Left cardiac atrium (tissue), 4 donors: ENCODE measurements at places on chromosomes 16 and 17.

- no peak for DNase-seq
Observed at GRCh38 chr16:73735018-73735417, 561.6 kb upstream of the PSMD7 start.

DNA sequence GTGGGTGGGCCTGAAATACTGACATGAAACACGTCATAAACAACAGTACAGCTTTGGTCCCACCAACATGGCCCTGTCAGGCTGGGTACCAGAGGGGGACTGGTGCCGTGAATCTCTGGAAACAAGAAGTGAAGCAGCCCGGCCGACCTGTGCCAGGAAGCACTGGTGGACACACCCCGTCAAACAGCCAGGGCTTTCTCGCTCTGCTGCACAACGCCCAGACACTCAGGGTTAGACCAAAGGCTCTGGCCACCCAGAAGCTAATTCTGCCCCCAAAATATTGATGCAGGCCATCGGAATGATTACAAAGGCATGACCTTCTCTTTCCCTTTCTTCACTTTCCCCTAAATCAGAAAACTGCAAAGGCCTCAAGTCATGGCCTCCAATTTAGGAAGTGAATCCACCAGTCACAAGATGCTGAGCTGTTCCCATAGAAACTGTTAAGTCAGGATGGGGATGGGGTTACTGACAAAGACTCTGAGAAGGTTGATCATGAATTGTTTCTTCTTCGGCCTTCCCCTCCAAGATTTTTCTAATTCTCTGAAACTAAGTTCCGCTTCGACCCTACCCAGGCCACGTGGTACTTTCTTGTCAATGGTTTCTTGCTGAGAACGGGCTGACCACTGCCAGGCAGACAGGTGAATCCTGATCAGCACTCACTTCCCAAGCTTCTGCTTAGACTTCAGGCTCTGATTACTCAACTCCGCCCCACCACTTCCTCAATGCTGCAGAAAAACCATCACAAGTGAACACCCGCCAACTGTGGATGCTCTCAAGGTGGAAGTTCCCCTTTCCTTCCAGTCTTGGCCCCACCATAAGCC is 6.7 kb downstream of the PITPNA start:
- peak; percentile 53 for DNase-seq

- DNase-seq, result no peak
Observed at GRCh38 chr16:68406458-68407152, 41.7 kb downstream of the SMPD3 start.

GRCh38 chr16:56451753-56452689 is 667 bp downstream of the OGFOD1 start:
- peak; percentile 47 for DNase-seq

- no peak for DNase-seq
Observed at GRCh38 chr17:16433514-16433913, 18.1 kb downstream of the TRPV2 start.

DNA sequence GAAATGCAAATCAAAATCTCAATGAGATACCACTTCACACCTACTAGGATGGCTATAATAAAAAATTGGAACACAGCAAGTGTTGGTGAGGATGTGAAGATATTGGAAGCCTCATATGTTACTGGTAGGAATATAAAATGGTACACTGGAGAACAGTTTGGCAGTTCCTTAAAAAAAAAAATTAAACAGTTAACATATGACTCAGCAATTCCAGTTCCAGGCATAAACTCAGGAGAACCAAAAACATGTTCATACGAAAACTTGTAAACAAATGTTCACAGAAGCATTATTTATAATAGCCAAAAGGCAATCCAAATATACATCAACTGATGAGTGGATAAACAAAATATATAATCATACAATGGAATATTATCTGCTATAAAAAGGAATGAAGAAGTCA is 28.2 kb downstream of the ZNF652 start:
- DNase-seq, result no peak

DNA sequence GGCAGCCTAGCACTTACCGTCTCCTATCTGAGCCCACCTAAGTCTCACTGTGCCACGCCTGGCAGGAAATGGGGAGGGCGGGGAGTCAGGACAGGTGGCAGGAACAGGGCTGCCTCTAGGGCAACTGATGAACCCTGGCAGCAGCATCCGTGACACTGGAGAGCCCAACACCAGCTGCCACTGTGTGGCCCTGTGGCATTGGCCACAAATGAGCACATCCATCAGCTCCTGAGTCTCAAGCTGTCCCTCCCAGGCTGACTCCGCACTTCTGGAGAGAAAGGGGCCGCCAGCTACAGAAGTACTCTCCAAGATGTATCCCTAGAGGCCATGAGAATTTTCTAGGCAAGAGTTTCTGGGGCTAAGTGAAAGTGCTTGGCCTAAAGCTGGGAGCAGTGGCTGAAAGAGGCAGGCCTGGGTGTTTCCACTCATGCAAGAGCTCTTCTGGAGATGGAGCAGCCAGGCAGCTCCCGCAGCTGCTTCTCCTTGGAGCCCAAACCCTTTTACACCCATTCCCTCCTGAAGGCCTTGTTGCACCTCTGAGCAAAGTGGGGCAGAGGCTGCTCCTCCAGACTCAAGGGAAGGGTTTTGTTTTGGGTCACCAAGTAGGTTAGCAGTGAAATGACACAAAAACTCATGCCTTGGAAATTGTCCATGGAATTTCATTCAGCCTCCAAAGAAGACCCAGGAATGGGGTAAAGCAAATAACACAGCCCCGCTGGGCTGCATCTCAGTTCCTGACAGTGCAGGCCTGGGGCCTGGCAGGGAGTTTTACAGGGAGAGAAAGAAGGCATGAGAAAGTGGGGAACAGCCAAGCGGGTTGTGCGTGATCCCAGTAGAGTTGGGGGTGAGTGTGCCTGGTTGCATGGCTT is 25.8 kb downstream of the PEMT start:
- no peak for DNase-seq

DNA sequence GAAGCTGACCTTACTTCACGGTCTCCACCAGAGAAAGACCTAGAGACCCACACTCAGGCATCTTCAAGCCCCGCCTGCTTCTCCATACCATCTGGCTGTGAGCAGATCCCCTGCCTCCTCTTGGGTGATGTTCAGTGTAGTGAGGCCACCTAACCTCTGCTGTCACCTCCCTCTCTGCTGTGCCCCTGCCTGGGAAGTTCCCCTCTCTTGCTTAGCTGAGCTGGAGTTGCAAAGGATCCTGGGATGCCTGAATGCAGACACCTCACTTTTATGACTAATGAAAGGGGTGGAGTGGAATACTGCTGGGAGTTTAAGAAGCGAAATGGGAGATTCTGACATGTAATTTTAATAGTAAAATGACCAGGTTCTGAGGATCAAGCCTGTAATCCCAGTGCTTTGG is 5.8 kb downstream of the IRX3 start:
- no peak for DNase-seq

GRCh38 chr17:2723997-2724783 is 12.6 kb upstream of the CLUH start:
- peak; percentile 59 for DNase-seq

- DNase-seq, result no peak
Observed at GRCh38 chr16:12637002-12637401, 166.7 kb downstream of the CPPED1 start.

DNA sequence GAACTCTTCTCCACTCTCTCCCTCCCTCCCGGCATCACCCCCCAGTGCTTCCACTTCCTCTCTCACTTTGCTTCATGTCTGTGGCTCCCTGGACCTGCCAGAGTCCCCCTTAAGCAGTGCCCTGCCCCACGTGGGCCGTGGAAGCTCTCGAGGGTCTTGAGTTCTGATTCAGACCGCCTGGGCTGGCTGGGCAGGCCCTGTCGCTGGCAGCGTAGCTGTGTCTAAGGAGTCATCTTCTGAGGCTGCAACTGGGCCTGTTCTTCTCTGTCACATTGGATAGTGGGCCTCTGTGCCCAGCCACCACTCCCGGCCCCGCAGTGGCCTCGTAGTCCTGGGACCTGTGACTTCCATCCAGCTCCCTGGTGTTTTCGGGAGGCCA is 30.7 kb downstream of the MNT start:
- DNase-seq, result no peak

- peak; percentile 35 for DNase-seq
Observed at GRCh38 chr16:74297145-74297665, 591 bp downstream of the PSMD7 start.

GRCh38 chr16:82083710-82084353 is 48.8 kb downstream of the HSD17B2 start:
- DNase-seq, result no peak

GRCh38 chr16:89365044-89365467 is 125.3 kb downstream of the ANKRD11 start:
- no peak for DNase-seq

GRCh38 chr17:80588702-80589383 is 44.2 kb downstream of the RPTOR start:
- DNase-seq, result no peak

DNA sequence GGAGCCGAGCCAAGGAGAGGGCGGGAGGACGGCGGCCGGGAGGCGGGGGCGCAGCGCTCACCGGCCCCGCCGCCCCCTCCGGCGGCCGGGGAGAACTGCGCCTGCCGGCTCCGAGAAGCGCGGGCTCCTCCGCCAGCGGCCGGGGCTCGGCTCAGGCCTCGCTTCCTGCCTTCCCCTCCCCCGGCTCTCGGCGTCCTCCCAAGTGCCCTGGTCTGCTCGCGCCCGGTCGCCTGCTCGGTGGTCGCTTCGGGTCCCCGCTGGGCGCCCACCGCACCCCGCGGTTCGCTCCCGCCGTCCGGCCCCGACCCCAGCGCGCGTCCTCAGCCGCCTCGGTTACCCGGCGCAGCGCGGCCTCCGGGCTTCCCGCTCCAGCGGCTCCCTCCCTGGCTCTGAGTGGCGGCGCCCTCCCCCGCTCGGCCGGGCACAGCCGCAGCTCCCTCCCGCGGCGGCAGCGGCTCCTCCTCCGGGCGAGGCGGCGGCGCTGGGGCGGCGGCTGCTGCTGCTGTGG is 313 bp downstream of the UBTF start:
- DNase-seq, result peak; percentile 80

DNA sequence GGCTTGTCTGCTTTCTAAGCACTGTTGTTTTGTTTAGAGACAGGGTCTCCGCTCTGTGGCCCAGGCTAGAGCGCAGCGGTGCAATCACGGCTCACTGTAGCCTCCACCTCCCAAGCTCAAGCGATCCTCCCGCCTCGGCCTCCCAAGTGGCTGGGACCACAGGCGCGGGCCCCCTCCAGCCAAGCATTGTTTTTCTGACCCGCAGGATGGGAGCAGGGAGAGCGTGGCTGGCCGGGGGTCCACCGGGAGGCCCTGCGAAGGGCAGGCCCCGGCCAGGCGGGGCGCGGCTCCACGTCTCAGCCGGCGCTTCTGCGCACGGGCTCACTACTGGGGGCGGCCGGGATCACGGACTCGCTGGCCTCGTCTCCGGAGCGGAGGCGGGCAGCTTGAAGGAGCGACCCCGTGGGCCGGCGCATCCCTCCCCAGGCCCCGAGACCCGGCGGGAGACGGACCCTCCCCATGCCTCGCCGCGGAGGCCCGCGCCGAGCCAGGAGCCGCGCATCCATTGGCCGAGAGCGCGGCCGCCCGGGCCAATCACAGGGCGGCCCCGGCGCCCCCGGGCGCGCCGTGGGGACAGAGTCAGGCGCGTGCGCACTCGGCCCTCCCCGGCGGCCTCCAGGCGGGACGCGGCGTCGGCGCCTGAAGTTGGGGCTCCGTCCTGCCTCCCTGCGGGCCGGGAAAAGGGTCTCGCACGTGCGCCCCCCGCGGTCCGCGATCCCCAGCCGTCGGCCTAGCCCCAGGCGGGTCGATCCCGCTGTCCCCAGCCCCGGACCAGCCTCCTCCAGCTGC is 24.9 kb downstream of the ACTG1 start:
- DNase-seq, result peak; percentile 87

GRCh38 chr17:40827746-40828453 is 5.5 kb upstream of the KRT10 start:
- DNase-seq, result no peak

DNA sequence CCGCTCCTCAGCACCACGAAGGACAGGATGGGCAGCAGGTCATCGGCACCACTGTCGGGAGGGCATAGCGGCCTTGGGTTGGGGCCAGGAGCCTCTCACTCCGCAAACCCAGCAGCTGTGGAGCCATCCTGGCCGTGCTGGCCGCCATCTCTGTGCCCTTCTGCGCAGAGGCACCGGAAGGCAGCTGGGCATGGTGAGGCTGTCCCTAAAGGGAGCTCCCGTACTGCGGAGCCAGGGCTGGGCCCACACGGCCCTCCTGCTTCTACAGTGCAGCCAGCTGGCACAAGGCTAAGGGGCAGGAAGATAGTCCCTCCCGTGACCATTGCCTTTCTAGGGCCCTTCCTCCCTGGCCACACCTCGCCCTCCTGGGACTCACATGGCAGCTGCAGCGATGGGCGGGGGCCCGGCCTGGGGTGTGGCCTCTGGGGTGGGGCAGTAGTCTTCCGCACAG is 7.0 kb upstream of the SPATA2L start:
- no peak for DNase-seq

- DNase-seq, result no peak
Observed at GRCh38 chr16:17461951-17462729, 8.6 kb downstream of the XYLT1 start.

- no peak for DNase-seq
Observed at GRCh38 chr16:66845791-66846221, 1.6 kb downstream of the CA7 start.

- DNase-seq, result no peak
Observed at GRCh38 chr17:61368832-61369450, 30.7 kb upstream of the TBX2 start.

GRCh38 chr17:16439303-16439791 is 24.0 kb downstream of the TRPV2 start:
- no peak for DNase-seq

DNA sequence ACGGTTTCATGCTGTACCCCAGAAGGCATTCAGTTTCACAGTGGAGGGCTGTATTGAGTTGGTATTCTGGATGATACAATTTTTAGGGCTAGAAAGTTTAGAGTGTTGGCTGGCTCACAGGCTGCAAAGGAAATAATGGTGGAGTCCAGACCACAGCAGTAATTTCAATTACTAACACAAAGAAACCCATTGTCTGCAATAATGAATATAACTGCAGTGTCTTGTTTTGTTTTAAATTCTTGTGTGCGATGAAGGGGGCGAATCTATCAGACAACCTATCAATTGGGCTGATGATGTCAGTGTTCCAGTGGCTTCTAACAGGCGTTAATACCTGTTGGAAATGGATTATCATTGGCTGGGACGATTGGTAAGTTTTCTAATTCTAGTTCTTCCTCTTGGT is 1.5 kb downstream of the SP2 start:
- no peak for DNase-seq

GRCh38 chr16:19589771-19590302 is 34.3 kb downstream of the VPS35L start:
- no peak for DNase-seq

GRCh38 chr17:75135946-75136345 is 4.4 kb upstream of the NT5C start:
- no peak for DNase-seq
